ENCODE measurements at places on chromosomes 12 and 14.
A peak's percentile ranks its signal among the peaks of the same experiment; 100 is the strongest.

DNA sequence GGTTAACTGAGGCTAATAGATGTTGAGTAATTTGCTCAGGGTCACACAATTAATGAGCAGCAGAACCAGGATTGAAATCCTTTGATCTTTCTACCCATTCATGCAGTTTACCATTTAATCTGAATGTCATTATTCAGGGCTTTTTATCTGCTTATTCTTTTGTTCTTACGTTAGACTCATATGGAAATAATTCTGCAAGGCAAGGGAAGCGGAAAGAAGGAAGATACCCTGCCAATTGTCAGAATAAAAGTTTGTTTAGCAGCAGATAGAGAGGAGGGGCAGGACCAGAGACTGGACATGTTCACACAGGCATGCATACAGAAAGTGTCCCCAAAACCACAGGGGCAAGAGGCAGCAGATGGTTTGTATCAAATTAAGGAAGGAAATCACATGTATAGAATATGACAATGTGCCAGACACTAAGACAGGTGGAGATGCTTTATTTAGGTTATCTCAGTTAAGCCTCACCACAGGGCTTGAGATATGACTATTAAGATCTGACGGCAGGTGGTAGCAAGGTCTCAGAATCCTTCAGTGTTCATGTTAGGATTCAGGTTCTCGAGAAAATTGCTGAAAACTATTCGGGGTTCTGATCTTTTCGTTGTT lies 29.8 kb downstream of the BRMS1L start:
- no peak for DNase-seq

GRCh38 chr12:12943586-12944260 lies 8.2 kb downstream of the GPRC5D start:
- DNase-seq, result no peak

- DNase-seq, result peak; percentile 27
These were observed 111.4 kb downstream of the EGLN3 start for GRCh38 chr14:33839193-33840076.

GRCh38 chr12:39235990-39236767 lies 206.7 kb downstream of the KIF21A start:
- DNase-seq, result no peak

GRCh38 chr14:50944647-50945413 lies 547 bp upstream of the PYGL start:
- DNase-seq, result no peak
